ENCODE measurements at places on chromosomes 7 and 10.

DNA sequence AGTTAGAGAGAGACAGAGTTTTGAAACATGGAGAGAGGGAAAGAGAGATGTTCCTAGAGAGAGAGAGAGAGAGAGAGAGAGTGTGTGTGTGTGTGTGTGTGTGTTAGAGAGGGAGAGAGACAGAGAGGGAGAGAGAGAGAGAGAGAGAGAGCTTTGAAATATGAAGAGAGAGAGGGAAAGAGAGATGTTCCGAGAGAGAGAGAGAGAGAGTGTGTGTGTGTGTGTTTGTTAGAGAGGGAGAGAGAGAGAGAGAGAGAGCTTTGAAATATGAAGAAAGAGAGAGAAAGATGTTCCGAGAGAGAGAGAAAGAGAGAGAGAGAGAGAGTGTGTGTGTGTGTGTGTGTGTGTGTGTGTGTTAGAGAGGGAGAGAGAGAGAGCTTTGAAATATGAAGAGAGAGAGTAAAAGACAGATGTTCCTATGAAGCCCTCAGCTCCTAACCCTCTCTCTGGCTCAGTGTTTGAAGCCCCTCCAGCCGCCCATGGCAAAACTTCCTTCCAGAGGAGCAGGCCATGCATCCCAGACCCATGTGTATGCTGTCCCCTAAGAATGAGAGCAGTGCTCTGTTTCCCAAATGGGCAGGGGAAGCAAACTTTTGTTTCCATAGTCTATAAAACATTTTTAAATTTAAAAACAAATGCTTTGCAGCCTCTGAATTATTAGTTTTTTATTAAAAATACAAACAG, 130.9 kb downstream of the KCNMA1 start:
- DNase-seq, result no peak

DNA sequence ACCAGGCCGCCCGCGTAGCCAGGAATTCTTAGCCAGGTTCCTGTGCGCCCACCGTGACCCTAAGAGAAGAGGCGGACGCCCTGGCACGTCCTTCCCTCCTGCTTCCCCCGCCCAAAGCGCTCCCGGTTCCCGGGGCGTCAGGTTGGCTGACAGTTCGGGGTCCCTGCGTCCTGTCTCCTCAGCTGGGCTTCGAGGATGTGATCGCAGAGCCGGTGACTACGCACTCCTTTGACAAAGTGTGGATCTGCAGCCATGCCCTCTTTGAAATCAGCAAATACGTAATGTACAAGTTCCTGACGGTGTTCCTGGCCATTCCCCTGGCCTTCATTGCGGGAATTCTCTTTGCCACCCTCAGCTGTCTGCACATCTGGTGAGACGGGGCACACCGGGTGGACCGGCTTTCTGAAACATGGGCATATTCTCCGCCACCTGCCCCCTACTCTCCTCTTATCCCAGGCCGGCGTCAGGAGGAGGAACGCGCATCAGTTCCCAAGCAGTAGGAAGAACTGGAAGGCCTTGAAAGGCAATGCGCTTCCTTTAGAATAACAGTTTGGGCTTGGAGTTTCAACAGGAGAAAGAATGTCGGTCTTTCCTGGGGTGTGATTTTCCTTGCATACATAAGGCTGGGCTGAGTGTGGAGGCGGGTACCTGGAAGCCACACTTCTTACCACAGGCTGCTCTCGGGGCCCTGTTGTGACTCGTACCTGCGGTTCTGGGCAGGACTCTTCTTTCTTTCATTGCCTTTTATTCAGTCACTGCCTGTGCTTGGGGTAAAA, 728 bp downstream of the CAV2 start:
- DNase-seq, result no peak

- no peak for DNase-seq
Observed at GRCh38 chr10:22294694-22295093, 21.5 kb upstream of the COMMD3 start.

- no peak for DNase-seq
Observed at GRCh38 chr7:74083928-74084721, 521 bp downstream of the LIMK1 start.

- DNase-seq, result no peak
Observed at GRCh38 chr7:151735186-151735850, 141.6 kb downstream of the PRKAG2 start.

DNA sequence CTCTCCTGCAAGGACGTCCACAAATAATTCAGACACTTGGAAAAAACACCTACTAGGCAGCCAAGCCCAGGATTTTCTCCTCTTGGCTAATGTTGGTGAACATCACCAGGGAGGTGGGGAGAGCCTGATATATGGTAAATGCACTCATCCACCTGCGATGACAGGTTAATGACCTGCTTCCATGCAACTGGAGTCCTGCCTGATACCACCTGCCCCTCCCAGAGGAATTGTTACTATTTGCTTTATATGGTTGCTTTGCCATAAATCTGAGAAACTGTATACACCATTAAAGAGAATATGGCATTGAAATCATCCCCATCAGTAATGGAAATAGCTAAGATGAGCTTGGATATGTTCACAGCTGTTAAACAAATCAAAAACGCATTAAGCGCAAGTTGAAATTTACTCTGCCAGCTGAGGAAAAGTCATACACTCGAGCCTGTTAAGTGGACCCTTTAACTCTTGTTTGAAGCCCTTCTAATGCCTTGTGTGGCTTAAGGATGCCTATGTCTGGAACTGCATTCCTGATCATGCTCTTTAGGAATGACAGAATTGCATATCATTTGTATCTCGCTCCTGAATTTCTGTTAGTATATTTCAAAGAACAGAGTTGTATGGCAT, 208.3 kb downstream of the PRPF18 start:
- no peak for DNase-seq

DNA sequence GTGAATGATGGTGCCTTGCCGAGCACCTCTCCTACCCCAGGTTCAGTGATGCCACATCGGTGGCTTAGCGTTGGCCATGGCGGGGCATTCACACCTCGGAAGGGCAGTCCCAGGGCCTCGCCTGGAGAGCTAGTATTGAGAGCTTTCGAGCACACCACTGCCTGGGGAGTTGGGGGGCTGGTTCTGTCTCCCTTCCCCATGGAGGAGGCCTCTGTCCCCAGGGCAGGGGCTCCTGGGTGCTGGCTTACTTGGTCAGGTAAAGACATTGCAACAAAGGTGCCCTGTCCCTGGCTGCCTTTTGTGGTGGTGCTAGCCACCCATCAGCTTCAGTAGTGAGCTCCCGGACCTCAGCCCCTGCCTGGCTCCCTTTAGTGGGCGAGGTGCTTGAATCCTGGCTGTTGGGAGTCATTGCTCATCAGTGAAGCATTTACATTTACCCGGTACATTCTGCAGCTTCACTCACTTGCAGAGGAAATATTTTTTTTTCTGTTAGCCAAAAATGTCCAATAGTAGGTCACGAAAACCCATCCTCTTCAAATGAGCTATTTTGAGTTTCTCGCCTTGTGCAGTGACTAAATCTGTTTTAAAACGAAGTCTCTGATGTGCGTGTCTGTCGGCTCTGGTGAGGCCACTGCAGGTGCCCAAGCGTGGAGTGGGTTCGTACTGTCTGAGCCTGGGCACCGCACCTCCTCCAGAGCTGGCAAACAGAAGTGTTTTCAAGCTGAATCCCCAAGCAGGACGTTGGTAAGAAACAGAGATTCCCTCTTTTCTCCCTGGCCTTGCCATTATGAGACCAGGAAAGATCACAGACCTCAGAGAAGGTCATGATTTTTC, 95.5 kb downstream of the INPP5A start:
- DNase-seq, result no peak

DNA sequence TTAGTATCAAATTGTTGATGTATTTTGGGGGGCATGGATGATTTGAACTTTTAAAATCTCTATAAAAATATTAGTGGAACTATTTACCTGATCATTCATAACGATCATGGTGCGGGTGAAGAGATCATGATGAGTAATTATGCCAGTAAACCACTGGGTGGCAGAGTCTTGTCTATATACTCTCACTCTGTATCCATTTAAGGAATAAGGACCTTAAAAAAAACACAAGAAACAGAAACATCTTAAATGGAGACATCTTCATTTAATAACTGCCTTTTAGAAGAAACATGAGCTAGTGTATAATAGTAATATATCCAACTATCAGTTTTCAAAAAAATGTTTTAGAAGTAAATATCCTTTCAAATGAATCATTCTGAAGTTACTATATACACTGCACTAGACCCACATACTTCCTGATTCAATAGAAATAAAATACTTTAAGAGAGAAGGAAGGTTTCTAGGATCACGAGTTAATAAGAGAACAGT, 84.0 kb downstream of the NRBF2 start:
- DNase-seq, result no peak

DNA sequence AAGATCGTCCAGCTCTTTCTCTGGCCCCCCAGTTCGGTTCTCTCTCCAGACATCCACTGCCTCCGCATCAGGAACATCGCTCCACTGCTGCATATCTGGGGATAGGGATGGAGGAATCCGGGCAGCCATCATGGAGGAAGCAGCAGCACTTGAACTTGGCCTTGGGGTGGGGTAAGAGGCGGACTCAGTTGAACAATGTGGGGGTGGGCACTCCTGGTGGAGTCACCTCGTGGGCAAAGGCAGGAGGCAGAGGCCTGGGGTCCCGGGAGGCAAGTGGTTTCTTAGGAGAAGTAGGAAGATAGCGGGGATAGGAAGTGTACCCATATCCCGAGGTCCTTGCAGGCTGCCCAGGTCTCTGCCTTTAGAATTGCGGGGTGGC, 98.3 kb downstream of the CHST15 start:
- no peak for DNase-seq

DNA sequence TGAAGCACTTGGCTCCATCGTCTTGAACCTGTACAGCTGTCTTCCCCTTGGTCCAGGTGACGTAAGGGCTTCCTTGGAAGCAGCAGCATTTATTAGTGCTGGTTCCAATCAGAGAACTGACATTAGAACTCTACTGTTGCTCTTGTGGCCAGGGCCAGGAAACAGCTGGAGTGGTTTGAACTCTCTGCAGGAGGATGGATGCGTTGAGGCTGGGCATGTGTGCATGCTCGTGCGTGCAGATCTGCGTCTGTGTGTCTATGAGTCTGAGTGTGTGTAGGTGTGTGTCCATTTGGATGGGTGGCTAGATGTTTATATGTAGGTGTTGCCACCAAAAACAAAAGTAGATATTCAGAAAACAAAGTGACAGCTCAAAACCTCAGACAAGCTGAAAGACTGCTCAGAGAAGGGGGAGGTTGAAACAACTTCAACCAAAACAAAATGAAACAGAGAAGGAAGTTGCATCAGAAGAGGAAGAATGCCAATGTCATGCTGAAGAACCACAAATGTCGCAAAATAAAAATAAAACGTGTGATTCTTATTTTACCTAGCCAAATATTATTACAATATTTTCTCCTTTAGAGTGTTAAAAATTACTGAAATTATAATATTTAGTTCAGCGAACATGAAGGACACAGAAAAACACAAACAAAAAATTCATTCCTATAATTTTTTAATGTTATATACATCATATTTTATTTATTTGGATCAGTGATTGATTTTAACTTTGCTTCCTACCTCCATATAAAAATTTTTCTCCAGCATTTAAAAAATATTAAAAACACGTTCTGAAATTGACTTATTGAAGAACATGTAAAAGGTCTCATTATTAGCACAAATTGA, 96.1 kb upstream of the MKLN1 start:
- DNase-seq, result peak; percentile 38

DNA sequence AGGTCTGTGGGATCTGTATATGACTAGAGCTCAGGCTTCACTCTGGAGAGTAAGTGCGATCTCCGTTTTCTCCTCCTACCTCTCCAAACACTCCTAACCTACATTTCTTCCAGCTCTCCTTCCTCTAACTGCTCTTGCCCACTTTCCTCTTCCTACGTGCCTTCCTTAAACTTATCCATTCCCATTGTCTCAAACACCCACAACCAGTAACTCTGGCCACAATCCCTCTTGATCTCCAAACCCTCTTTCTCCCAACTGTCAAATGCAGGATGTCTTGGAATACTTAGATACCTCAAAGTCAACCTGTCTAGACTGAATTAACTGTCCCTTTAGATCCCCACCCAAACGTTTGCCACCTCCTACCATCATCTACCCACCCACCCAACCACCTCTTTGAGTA, 213.7 kb upstream of the KMT2E start:
- no peak for DNase-seq

DNA sequence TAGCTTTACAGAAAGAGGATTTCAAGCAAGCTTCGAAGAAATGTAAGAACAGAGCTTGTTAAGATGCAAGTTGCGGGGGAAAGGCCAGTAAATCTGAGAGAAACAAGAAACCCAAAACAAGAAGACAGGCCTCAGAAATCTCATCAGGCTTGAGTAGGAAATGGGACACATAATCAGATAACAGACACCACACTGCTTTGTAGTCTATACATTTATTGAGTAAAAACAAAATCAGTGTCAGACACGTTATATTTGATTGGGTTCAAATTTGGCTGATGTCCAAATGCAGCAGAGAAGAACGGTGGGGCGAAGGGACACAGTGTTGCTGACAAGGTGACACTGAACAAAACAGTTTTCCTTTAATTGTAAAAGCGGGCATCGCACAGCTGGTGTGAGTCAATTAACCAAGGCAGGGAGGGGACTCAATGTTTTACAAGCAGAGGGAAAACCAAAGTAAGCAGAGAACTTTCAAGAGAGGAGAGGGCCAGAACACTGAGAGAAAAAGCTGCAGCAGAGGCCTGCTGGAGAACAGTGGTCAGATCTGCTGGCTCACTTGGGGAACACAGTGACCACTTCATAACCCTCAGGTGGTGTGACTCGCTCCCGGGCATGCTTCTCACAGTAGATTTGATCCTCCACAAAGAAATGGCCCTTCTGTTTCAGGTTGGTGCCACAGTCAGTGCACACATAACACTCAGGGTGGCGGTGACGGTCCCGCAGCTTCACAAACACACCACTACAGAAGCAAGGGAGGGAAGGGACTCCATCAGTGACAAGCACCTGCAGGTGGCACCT, 43.5 kb downstream of the ACSM6 start:
- DNase-seq, result no peak

DNA sequence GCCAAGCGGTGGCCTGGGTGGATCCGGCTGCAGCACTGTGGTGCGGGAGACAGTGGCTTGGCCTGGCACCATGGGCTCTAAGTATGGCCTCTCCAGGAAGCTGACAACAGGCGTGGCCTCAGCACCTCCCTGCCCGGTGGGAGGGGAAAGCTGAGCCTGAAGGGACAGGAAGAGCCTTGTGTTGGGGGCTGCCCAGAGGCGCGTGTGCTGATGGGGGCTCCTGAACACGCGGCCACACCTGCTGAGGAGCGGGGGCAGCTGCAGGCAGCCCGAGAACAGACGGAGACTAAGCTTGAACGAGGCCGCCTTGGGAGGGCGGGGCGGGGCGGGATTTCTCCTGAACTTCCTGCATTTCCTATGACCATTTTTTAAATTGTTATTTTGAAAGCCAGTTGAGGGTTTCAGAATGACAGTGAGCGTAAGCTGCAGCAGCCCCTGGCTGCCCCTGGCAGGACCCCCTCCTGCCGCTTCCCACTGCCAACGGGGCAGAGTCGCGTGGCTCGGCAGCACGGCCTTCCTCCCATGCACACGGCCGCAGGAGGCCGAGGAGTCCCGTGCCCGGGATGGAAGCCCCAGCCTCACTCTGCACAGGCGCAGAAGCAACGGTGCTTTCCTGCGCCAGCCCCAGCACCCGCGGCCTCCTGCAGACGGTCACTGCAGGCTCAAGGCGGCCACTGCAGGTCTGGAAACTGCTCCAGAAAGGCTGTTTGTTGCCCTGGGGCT, 43.2 kb downstream of the DPYSL4 start:
- DNase-seq, result no peak

Data from effector memory CD4-positive, alpha-beta T cell (primary cell).